ENCODE measurements at places on chromosomes 1 and 21. TPM values are rescaled to one million over a fixed set of nuclear protein-coding genes. Genes with fewer than 3 reads are reported as not detected.

DNA sequence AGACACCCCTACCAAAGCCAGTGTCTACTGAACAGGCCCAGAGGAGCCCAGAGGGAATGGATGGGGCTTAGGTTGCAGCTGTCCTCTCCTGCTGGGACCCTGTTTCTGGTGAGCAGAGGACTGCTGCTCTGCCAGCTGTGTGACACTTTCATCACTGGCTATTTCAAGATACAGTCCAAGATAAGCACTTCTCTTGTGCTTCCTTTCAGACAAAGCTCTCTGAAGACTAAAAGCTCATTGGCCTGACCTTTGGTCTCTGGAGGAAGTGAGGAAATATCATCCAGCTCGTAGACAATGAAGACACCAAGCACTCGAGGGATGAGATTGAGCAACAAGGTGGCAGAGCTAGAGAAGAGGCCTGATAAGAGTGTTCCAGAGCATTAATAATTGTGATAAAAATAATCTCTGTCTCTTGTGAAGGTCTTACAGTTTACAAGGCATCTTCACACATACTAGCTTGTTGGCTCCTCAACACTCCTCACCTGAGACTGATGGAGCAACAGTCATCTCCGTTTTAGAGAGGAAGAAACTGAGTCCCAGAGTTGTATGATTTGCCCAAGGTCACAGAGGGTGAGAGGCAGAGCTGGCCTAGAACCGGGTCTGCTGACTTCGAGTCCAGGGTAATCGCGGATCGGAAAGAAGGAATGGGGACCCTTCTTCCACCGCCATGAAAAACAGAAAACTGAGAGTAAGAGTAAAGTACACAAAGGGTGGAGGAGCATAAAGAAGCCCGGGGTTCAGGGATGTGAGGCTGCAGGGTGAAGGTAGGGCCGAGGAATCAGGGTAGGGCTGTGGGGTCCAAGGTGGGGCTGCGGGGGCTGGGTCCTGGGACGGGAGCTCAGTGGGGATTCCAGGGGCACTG lies 666 bp downstream of the PAFAH2 start:
- no peak for DNase-seq

The TNFRSF14 gene
- 0.95 TPM for total RNA-seq

GRCh38 chr1:38958967-38959366 lies 17.3 kb upstream of the RHBDL2 start:
- DNase-seq, result no peak

GRCh38 chr1:184965944-184966860 lies 8.1 kb downstream of the NIBAN1 start:
- DNase-seq, result no peak

- DNase-seq, result no peak
These were observed 43.7 kb upstream of the PIGC start for GRCh38 chr1:172487550-172487949.

DNA sequence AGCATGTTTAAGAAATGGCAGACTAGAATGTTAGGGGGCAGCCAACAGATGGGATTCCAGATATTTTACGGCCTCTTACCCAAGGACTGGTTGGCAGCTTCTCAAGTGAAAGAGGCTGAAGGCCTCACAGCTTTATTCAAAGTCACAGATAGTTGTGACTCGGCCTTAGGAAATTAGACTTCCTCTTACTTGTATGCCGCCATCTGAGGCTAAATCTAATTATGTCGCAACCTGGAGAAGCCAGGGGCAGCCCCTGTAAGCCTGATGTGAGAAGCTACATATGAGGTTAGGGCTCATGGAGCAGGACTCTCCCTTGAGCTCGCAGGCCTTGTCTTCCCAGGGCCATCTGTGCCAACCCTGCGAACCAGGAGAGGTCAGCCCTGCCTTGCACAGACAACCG lies 352.5 kb downstream of the HHAT start:
- DNase-seq, result no peak

The UMODL1 gene
- not detected for total RNA-seq

The S100A3 gene
- 6.5 TPM for total RNA-seq

DNA sequence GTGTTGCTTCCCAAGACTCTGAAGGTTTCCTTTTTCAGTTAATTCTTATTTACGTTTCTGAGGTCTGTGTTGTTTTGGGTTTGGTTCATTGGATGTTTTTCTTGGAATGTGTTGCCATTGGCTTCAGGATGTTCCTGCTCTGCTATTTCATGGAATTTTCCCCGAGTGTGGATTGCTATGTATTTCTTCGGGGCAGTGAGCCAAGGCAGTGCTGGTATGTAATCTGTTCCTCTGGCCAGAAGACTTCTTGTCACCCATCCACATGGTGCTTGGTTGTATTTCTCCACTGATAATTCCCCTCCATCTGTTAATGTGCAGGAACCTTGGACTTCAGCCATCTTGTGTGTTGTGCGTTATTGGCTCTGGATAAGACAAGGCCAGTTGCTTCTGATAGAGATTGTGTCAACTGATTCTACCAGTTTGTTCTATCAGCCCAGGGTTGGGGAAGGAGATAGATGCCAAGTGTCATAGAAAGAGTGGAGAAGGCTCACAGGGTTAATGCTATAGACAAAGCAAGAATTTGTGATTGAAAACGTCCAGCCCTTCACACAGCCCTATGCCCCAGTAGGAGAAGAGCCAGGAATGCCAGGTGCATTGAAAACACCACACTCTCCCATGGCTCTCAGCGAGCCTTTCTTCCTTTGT lies 505.2 kb downstream of the PLPP3 start:
- DNase-seq, result no peak

All from chondrocyte (in vitro differentiated cells).